ENCODE measurements at places on chromosomes 12 and 14.

- no peak for DNase-seq
These were observed 276.7 kb upstream of the SRRM4 start for GRCh38 chr12:118704527-118705241.

DNA sequence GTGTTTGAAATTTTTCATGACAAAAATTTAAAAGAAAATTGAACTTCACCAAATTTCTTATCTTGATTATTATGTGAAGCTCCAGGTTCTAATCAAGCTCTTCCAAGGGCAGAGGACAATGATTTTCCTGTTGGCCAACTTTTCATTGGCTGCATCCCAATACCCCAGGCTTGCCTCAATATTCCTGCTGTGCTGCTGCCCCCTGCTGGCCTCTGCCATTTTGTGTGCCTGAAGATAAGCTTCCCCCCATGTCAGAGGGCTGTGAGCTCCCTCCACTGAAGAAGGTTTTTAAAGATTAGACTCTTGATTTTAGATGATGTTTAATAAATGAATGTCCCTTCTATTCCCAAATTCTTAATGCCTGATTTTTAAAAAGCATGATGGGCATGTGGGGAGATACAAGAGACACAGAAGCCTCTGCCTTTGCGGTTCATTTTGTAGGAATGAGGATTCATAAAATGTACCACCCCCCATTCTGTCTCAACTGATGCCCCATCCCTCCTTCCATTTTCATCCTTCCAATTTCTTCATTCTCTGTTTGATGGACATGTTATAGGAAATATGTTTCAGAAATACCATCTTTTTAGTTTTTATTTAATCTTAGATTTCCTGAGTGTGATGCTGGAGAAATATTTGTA lies 76.7 kb upstream of the RGS6 start:
- DNase-seq, result no peak

GRCh38 chr12:116978791-116979508 lies 68.2 kb downstream of the FBXW8 start:
- no peak for DNase-seq

DNA sequence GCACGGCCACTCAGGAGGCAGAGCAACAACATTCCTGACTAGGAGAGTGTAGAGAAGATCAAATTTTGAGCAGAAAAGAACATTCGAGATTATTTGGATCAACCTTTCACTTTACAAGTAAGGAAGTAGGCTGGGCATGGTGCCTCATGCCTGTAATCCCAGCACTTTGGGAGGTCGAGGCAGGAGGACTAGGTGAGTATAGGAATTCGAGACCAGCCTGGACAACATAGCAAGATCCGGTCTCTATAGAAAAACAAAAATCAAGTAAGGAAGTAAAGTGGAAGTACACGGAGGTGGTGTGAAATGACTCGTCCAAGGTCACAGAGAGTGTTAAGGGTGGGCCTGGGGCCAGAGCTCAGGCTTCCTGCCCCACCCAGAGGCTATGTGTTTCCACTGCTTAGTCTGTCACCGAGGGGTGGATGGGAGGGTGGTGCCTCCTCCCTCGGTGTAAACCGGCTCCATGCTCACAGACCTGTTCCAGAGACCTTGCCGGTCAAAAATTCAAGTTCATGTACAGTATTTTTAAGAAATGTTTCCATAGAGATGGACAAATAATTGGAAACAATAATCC lies 51.9 kb downstream of the MAP1LC3B2 start:
- peak; percentile 40 for DNase-seq

GRCh38 chr12:24360461-24360860 lies 411.0 kb upstream of the SOX5 start:
- no peak for DNase-seq

DNA sequence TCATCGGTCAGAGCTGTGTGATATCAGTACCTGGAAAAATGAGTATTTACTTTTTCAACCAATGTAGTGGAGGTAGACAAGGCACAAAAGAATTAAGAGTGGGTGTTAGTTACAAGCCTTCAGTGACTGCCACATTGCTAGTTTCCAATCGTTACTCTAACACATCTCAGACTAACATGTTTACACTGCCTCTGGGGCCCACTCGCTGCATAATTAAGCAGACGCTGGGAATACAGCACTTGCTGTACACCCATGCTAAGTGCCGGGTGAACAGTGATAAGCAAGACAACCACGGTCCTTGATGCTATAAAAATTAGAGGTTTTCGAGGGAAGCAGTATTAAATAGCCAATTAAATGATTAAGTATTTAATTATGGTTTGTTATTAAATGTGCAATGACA lies 1147.6 kb downstream of the AACS start:
- DNase-seq, result no peak

DNA sequence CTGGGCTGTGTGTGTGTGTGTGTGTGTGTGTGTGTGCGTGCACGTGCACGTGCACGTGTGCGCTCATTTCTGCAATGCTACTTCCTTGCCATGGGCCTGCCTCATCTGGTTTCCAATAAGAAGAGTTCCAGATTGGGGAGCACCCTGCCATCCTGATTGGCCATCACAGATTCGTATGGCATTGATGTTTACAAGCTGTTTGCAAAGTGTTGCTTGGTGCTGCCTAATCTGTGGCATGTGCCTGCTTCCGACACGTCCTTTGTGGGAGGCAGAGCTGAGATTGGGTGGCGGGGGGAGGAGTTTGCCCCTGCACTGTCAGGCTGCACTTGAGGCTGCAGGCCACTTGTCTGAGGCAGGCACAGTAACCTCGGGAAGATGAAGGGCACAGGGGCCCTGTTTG lies 39.2 kb downstream of the SAMD4A start:
- DNase-seq, result no peak

DNA sequence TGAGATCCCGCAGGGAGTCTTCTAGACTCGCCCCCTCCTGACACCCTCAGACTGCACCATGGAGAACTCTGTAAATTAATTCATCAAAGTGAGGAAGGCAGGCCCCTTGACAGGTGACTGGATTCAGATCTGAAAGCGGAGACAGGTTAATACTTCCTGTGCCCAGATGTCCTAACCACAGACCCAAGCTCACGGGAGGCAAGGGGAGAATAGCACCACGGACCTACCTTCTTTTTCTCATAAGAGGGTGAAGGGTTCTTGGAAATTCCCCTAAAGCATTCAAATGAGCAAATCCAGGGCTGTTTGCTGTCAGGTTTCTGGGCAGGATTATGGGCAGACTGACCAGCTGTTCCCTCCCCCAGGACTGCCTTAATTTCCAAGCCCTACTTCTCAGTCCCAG lies 170.0 kb downstream of the ZFP36L1 start:
- no peak for DNase-seq

DNA sequence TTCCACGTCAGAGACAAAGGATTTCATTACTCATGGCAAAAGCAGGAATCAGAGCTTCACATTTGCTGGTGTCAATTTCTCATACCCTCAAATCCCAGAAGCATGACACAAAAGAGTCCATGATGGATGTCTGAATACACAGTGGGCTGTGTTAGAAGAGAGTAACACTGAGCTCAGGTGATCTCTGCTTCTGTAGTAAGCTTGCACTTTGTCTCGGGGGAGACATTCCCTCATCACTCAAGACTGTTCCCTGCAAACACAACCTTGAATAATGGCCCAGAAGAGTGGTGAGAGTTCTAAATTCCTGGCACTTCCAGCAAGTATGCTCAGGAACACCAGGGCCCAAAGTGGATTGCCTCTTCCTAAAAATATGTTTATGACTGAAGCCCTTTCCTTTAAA lies 1787.2 kb upstream of the SEL1L start:
- no peak for DNase-seq
